ENCODE measurements at places on chromosomes 4 and X.

DNA sequence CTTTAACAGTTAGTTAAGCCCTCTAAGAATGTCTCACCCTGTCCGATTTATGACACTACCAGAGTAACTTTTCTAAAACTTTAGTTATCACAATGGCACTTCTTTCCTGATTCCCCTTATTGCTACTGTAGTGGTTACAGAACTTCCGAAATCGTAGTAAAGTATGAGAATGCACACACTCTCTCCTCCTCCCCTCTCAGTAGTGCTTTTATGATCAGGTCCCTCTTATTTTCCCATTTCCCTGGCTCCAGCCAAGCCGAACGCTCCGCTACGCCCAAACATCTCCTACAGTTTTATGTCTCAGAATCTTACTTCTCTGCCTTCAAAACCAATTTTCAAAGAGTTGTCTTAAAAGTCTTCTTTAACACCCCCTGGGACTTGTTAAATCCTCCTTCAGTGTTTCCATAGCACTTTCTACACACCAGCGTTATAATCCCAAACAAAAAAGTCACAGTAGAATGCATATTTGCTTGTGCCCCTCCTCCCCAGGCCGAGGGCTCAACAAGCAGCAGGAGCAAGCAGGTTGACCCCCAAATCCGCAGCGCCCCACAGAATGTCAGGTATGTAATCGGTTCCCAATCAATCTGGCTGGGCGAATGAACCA, 671 bp downstream of the HPF1 start:
- DNase-seq, result no peak

DNA sequence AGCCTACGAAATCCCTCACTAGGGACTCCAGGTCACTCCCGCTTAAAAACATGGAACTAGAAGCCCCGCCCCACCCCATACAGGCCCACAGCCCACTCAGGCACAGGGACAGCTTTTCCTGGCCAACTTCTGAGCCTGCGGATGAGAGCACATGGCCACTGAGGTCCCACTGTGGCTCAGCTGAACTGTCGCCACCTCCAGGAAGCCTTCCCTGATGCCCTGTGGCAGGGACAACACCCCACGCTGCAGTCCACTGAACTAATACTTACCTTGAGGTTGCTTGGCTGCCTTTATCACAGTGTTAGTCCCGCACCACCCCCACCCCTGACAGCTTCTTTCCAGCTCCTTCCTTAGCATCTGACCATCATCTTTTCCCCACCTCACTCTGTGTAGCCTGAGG, 39.3 kb upstream of the MAN2B2 start:
- no peak for DNase-seq

DNA sequence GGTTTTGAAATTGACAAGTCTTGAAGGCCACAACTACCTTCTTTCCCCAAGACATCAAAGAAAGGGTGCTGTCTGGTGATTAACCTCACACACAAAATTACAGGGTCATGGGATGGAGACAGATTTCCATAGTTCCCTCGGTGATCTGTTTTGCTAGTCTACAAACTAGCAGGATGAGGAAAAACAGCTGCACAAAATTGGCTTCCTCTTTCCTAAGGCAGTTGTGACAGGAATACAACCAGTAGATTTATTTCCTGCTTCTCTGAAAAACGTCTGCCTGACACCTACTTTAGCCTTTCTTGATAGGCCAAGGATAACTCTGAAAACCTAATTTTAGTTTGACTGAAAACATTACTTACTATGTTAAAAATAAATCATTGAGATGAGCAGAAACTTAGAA, 39.6 kb downstream of the DKK2 start:
- DNase-seq, result no peak

GRCh38 chr4:40335525-40335894, 377 bp downstream of the CHRNA9 start:
- DNase-seq, result no peak

GRCh38 chr4:65202853-65203236, 467.4 kb downstream of the EPHA5 start:
- no peak for DNase-seq

DNA sequence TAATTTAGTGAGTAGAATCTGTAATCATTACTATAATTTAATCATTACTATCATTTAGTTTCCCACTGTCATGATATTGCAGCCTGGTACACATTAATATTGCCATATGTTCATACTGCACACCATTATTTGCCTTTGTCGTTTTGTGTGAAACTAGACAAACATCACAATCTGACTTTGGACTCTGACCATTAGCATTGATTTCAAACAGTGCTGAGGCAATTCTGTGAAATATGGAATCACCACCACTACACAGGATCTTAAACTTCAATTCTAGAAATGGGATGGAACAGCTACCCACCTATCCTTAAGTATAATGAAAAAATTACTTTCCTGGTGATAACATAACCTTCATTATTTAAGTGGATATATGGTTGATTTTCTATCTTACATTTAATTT, 98.3 kb downstream of the SORBS2 start:
- DNase-seq, result no peak

DNA sequence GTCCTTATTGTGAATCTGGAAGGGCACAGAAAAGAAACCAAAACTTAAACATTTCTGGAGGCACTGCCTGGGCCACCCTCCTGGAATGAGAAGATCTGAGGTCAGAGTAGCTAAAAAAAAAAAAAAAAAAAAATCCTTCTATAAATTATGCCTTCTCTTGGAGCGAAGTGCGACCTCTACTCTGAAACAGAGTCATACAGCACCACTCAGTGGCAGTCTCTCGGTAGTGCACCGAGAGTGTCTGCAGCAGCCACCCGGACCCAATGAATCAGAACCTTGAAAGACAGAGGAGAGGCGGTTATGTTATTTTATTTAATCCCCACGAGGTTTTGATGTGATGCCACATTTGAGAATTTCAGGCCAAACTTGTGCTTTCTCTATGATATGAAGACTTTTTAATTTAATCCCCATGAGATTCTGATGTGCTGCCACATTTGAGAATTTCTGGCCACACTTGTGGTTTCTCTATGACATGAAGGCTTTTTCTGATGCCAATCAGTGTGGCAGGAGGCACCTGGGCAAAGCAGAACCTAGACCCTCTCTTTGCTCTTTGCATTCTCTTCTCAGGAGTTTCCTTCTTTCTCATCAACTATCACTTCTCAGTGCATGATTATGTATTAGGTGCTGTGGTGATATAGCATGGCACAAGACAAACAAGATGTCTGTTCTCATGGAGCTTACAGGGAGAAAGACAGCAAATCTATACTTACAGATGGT, 5.6 kb upstream of the CT47C1 start:
- DNase-seq, result peak; percentile 14

- DNase-seq, result no peak
Measured at GRCh38 chr4:30744957-30745640, 24.9 kb downstream of the PCDH7 start.

GRCh38 chr4:56181140-56181953, 205.9 kb downstream of the AASDH start:
- no peak for DNase-seq

- no peak for DNase-seq
Measured at GRCh38 chr4:185997296-185997695, 71.7 kb upstream of the TLR3 start.

DNA sequence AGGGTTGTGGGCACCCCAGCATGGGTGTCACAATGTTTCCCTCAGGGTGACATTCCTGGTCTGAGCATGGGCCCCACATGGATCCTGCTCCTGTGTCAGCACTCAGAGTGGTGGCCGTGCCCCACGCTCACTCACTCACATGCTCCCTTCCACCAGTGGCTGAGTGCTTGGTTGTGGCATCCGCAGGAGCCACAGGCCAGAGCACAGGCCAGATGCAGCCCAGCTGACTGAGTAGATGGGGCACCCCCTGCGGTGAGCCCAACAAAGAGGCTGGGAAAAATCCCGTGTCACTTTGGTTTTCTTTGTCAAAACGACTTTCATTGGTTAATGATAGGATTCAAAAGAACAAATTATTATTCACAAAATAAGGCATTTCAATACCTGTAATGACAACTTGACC, 204.6 kb upstream of the ANXA10 start:
- no peak for DNase-seq

GRCh38 chr4:142846729-142847596, 862 bp upstream of the INPP4B start:
- DNase-seq, result peak; percentile 67

All from central memory CD4-positive, alpha-beta T cell (primary cell).